CD4-positive, alpha-beta T cell treated with Interleukin-6 at 100 ng/mL for 8 hours (primary cell): ENCODE measurements at places on chromosomes 4 and X.
A peak's percentile ranks its signal among the peaks of the same experiment; 100 is the strongest.

DNA sequence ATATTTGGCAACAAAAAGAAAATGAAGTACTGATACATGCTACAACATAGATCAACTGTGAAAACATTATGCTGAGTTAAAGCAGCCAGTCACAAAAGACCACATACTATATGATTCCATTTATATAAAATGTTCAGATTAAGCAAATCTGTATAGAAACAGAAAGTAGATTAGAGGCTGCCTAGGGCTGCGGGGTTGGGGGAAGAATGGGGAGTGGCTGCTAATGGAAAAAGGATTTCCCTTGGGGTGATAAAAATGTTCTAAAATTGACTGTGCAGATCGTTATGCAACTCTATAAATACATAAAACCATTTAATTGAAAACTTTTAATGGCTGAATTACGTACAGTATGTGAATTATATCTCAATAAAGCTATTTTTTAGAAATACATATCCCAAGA lies 46.8 kb downstream of the NEK1 start:
- DNase-seq, result no peak

DNA sequence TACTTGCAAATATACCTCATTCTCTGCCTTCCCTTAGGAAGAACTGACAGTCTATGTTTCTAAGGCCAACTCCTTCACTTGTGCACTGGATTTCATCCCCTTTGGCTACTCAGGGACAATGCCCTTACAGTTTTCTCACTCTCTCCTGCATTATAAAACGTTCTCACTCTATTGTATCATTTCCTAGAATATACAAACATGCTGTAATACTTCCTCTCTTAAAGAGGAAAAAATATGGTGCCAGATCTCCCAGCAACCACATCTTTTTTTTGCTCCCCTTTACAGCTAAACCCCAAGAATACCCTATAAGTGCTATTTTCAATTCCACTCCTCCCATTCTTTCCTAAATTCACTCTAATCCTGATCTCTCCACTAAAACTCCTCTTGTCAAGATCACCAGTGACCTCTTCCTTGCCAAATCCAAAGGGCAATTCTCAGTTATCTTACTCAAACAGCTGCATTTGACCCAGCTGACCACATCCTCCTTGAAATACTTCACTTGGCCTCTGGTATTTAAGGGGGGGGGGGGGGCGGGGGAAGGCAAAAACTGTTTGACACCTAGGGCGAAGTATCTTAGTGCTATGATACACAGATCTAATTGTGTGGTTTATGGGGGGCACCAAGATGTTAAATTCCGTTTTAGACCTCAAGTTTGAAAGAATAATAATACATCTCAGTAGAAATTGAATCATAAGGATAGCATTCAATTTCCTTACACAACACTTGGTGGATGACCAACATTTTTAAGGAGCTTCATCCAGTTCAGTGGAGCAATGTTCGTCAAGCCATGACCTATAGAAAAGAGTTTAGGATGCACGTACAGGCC lies 1.6 kb downstream of the RCHY1 start:
- no peak for DNase-seq

DNA sequence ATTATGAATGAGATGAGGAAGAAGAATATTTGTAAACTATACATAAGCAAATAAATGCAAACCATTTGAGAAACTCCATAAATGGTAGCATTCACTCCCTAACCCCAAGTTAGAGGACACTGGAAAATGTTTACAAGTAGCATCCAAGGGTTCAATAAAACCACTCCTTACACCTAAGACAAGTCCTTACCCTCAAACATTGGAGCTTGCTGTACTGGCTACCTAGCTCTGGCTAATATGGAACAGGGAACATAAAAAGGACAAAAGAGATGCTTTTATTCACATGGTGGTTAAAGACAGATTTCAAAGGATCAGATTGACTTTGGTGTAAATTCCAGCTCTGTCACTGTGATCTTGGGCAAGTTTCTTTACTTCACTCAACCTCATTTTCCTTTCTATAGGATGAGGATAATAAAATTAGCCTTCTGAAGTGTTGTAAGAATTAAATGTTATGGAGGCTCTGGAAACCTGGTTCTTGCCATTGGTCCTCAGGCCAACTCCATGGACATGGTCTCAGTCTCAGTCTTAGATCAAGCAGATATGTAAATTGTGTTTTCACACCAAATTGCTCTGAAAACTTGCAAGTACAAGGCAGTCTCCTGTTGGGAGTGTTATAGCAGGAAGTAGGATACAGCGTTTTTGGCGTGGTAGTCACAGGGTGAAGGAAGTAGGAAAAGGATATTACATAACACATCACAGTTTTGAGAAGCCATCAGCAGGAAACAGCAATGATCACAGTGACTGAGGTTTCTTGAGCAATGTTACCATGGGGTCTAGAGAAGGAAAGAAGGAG lies 3.3 kb downstream of the CXCL1 start:
- no peak for DNase-seq

DNA sequence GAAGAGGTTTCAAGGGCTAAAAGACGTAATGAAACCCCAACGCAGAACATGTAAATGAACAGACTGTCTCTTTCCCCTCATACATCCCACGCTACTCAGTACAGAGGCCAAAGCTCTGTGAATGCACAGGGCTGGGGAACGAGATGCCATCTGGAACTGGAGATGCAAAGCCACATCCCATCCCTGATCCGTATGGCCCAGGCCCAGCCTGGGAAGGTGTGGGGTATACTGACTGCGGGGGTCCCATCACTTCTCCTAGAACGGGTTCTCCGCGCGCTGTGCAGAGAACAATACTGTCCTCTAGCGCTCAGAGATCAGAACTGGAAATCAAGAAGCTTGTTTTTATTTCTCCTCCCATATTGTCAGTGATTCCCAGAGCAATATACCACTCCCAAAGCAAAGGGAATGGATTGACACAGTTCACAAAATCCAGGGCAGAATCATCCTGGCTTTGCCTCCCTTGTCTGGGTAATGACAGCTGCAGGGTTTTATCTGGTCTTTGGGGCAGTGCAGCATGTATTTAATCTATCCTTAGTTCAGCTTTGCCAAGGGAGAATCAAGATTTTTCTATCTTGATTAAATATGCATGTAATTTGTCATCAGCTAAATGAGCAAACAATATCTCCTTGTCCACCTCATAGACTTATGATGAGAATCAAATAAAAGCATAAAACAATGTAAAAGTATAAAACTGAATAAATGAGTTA lies 47.3 kb upstream of the TLR3 start:
- DNase-seq, result no peak

GRCh38 chr4:111303806-111304205 lies 680.9 kb upstream of the PITX2 start:
- no peak for DNase-seq

GRCh38 chrX:40423299-40423698 lies 157.5 kb upstream of the ATP6AP2 start:
- DNase-seq, result no peak

DNA sequence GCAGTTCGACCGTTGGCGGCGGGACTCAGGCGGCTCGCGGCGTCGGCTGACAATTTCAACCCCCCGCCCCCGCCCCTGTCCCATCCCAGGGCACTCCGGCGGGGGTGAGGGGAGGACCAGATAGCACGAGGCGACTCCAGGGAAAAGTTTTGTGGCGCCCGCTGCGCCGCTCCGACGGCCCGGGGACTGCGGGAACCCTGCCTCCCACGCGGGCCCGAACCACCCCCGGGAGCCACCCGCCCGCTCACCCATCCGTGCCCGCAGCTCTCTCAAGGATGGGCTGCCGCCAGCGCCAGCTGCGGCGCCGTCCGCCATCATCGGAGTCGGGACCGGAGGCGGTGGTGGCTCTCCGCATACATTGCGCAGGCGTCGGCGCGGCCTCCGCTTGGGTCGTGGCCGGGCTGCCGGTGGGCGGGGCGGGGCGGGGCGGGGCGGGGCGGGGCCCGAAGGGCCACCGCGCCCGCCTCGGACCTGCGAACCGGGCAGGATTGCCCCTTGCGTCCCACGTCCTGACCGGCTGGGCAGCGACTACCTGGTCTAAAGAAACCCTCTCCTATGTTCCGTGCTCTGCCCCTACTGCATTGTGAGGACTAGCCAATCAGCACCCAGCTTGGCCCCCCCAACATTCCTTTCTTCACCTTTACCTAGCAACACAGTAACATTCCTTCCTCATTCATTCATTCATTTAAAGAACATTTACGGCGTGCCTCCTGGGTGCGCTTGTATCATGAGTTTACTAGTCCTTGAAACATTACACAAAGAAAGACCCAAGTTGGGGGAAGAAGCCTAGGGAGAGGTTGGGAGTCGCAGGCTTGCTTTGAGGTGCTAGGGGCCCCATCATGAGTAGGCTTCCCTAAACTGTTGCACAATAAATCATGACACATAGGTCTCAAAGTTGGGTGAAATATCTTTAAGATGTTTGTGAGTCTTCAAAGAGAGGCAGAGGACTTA lies at the start of gene MAP7D3:
Gene MAP7D3 (minus strand): TSS at position 360 of the 951 bp plus-strand sequence. CDS start 42 bp downstream, at position 318.
- DNase-seq, result peak; percentile 62

DNA sequence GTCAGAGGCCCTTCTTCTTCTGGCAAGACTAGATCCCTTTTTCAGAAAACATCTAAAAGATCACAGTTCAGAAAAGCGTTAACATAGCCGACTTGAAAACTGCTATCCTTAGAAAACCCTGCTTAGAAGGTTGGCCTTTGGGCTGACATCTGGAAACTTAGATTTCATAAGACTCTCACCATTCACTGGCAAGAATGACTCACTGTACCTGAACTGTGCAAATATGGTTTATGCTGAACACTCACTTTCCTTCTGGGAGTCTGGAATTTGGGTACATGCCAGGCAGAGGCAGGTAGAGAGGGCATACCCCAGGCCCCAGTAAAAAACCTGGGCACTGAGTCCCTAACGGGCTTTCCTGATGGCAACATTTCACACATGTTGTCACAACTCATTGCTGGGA lies 88.8 kb upstream of the GPC3 start:
- DNase-seq, result no peak

GRCh38 chrX:145393702-145394235 lies 146.5 kb downstream of the SPANXN1 start:
- no peak for DNase-seq

DNA sequence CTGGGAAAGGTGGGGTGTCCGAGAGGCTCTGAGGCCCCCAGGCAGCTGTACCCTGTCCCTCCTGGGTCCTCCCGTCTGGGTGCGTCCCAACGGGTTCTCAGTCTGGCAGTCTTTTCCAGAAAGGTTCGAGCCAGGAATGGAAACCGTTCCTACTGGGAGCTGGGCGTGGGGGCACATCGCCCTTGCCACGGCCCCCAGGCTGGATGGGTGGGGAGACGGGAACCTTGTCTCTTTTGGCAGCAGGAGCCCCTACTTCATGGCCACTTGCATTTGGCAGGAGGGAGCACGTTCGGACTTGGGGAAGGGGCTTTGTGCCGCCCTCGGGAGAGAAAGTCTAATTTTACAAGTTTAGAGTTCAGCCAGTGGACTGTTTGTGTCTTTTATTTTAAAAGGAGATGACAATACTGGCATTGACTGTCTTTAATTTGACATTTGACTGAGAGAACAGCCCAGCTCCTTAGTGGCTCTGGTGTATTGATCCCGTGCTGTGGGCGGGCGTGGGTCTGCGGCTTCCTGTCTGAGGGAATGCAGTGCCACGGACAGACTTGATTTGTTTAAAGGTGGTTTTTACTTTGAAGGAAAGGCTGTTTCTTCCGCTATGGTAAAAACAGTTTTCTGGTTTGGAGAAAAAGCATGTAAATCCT lies 95.1 kb downstream of the SORCS2 start:
- no peak for DNase-seq

DNA sequence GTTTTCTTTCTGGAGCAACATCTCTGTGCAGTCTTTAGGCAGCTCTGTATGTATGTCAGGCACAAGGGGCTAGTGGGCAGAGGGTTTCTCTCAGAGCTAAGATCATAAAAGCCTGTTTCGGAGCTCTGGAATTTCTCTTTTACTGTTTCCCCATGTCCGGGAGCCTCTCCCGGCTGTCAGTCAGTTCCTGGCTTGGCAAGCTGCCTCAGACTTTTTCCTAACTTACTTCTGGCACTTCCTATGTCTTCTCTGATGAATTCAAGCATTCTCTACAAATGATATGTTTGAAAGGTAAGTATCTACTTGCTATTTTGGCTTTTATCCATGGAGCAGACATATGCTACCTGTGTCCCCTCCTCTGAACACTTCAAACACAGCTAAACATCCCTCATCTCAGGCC lies 129.3 kb upstream of the PGRMC2 start:
- no peak for DNase-seq

DNA sequence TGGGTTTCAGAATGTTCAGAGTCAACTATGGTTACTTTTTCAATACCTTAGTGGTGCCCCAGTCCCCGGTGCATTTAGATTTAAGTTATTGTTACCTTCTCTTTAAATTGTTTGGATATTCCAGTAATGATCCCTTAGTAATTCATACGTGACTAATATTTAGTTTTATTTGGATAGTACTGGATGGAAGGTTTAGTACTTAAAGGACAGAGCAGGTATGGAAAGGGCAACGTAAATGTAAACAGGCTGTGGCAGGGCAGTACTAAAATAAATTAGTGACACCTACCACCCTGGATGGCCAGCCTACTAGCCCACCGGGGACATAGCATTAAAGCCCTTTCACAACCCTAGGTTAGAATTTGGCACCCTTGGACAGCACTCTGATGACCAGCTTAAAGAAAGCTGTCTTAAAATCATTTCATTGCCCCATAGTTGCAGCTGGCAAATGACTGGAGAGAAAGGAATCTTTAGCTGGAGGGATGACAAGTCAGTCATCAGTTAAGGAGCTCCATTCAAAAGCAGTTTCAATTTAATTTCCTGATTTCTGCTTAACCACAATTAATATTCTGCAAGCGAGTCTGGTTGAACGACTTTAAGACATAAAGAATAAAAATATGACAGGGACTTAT lies 16.4 kb downstream of the PLP1 start:
- no peak for DNase-seq

DNA sequence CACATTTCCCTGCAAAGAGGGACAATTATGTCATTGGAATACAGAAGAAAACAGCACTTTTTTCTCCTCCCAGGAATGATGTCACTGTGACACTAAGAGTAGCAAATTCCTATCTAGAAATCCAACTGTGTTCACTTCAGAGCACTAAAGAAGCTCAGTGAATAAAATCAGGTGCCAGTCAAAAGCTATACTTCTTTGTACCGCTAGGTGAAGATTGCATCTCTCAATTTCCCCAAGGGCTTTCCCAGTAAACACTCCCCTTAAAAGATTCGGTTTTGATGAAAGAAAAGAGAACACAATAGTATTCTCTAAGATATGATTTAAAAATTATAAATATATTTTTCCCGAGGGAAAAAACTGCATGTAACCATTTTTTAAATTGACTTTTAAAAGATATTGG lies 104.7 kb upstream of the MID1 start:
- no peak for DNase-seq

- no peak for DNase-seq
Measured at GRCh38 chr4:138978028-138978585, 37.5 kb upstream of the NOCT start.

DNA sequence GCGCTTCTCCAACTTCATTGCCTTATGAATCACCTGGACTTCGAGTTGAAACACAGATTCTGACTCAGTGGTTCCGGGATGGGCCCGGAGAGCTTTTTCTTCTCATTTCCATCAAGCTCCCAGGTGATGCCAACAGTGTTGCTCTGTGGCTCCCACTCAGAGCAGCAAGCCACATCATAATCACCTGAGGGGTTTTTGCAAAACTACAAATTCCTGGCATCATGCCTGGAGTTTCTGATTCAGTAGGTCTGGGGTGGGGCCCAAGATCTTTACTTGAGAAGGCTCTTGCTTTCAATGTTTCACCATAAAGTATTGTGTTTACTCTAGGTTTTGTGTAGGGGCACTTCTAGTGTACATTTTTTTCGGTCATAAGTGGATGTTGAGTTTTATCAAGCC lies 7.0 kb downstream of the MTM1 start:
- DNase-seq, result peak; percentile 48
